ENCODE measurements at places on chromosomes 12 and 14. TPM values are rescaled to one million over a fixed set of nuclear protein-coding genes. Genes with fewer than 3 reads are reported as not detected.

Gene MYBPC1
- total RNA-seq, result not detected

Gene RFX4
- total RNA-seq, result not detected

Gene SRRM4
- total RNA-seq, result not detected

Gene RAD9B
- total RNA-seq, result 0.58 TPM

Gene RERGL
- 0.38 TPM for total RNA-seq

Gene LRCOL1
- not detected for total RNA-seq

Gene BEST3
- under 0.01 TPM for total RNA-seq

Gene ADAMTS20
- not detected for total RNA-seq

Gene CCDC38
- under 0.01 TPM for total RNA-seq

Gene BICDL1
- 0.38 TPM for total RNA-seq

Gene APOF
- not detected for total RNA-seq

Gene KRT85
- total RNA-seq, result not detected

Gene KNTC1
- 14.4 TPM for total RNA-seq

Gene TC2N
- 0.56 TPM for total RNA-seq

Gene DDX47
- total RNA-seq, result 99.2 TPM

Gene COPS7A
- 100 TPM for total RNA-seq

Gene ASIC1
- total RNA-seq, result 0.85 TPM

Data from regular cardiac myocyte (primary cell).